ENCODE measurements at places on chromosomes 3 and 15. TPM values are rescaled to one million over a fixed set of nuclear protein-coding genes. Genes with fewer than 3 reads are reported as not detected.

The LTF gene
- 0.50 TPM for total RNA-seq

The SERINC4 gene
- total RNA-seq: not detected

The CYP19A1 gene
- 0.52 TPM for total RNA-seq

The THRB gene
- total RNA-seq: 9.7 TPM

The CCR1 gene
- 5.0 TPM for total RNA-seq

The FEZF2 gene
- total RNA-seq: not detected
